Stimulated activated CD4-positive, alpha-beta T cell treated with anti-CD3 and anti-CD28 coated beads, Interleukin-4, amount 100 ng/mL, for 1 hour (primary cell): ENCODE measurements at places on chromosomes 1 and 21.

GRCh38 chr1:187451238-187451637 is 622.5 kb downstream of the PLA2G4A start:
- no peak for DNase-seq

DNA sequence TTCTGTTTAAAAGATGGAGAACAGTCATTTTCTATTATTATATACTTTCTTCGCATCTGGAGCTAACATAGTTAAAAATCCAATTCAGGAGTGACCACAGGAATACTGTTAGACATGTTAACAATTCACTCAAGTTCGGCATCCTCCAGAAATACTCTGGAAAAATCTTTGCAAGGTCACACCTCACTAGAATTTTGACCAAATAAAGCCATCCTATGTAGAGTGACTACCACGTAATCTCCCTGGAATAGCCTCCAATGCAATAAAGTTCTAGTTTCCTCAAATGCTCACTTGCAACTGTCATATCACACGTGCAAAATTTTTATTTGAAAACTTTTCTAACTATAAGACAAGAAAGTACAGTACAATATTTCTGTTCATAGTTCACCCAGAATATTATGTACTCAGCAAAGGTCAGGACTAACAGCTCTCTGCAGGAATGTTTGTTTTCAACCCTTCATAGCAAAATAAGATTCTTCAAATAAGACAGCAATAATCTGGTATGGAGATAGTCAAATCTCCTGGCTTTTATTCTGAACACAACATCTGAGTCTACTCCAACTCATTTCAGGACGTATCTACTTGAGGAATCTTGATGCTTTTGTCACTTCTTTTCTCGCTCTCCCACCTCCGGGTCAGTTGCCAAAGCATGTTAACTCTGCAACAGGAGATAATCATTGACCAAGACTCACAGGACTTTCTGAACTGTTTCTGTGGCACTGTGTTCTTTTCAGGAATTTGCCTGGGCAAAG is 82.6 kb downstream of the GDAP2 start:
- no peak for DNase-seq

- no peak for DNase-seq
Observed at GRCh38 chr1:28358716-28359115, 10.8 kb upstream of the PHACTR4 start.

GRCh38 chr1:231776757-231777062 is 150.1 kb downstream of the DISC1 start:
- DNase-seq: no peak

- DNase-seq: no peak
Observed at GRCh38 chr1:245575710-245576109, 420.9 kb downstream of the KIF26B start.

DNA sequence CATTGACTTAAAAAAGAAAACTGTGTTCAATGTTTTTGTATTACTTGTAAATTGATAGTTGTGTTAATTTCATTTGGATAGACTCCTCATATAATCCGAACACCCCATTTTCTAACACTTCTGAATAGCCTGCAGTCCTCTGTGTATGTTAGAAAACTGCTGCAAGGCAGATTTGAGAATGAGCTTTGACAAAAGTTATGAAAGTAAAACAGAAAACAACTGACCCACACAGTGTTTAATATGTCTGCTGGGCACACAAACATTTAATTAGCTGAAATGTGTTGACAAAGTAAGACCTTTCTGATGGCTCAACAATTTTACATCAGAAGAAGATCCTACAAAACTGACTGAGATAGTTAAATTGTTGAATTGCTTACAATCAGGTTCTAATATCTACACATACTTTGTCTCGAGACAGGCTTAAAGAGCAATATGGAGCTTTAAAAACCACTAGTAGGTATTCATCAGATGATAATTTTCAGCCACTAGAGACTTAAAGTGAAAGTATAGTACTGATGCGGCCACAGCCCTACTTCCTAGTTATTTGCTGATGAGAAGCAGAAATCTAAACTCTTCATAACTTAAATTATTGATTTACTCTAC is 40.0 kb upstream of the PRMT6 start:
- DNase-seq: no peak

DNA sequence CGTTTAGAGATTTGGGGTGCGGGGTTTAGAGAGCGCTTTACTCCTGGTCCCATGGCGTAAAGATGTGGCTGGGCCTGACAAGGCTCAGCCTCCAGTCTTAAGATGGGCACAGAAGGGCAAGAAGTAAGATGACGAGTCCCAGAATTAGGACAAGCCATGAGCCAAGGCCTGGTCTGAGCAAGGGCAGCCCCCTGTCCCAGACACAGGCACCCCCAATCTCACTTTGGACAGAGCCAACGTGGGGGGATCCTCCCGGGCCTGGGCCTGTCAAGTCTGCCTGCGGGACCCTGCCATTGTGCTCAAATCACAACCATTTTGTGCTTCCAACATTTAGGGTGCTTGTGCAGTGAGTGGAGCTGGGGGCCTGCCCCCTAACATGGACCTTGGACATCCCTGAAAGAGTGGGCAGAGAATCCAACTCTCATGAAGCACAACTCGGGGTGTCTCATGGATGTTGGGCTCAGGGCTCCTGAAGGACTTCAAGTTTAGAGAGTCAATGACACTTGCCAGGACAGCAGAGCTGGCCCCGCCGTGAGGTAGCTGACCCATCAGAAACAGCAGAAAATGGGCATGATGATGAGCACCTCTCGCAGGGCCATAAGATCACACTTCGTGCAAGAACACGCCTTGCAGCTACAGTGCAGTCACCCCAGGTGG is 52.6 kb downstream of the KIF21B start:
- no peak for DNase-seq

GRCh38 chr1:197916500-197916983 is 630 bp upstream of the LHX9 start:
- no peak for DNase-seq
